ENCODE measurements at places on chromosomes 4 and X.
A peak's percentile ranks its signal among the peaks of the same experiment; 100 is the strongest.

DNA sequence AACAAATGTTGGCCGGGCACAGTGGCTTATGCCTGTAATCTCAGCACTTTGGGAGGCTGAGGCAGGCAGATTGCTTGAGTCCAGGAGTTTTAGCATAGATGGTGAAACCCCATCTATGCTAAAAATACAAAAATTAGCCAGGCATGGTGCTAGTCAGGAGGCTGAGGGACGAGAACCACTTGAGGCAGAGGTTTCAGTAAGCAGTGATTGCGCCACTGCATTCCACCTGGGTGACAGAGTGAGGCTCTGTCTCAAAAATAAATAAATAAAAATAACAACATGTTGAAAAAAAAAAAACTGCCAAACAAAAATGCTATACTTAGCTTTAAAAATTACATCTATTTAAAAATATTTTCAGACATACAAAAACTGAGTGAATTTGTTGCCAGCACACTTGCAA is 374.2 kb upstream of the SMIM31 start:
- DNase-seq = no peak

- DNase-seq = no peak
Measured at GRCh38 chrX:147646949-147647723, 264.6 kb upstream of the FMR1 start.

DNA sequence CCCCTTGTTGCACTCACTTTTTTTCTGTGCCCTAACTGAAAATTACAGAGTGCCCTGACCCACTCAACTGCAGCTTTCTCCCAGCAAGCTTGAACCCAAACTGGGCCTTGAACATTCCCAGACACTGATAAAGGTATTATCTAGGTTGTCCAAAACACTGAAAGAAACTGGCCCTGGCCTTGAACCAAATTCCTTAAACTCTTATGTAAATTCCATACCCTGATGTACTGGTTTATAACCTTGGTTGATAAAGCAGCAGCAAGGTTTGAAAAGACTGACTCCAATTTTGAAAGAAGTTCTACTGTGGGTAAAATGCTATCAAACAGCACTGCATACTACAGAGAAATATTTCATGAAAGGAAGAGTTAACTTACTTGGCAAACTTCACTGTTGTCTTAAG is 125.6 kb downstream of the PHF8 start:
- DNase-seq = no peak

GRCh38 chr4:182068920-182069319 is 174.3 kb upstream of the TENM3 start:
- DNase-seq = no peak

- no peak for DNase-seq
Measured at GRCh38 chr4:6576512-6576911, 1.5 kb downstream of the MAN2B2 start.

- no peak for DNase-seq
Measured at GRCh38 chr4:19999276-19999675, 252.4 kb upstream of the SLIT2 start.

DNA sequence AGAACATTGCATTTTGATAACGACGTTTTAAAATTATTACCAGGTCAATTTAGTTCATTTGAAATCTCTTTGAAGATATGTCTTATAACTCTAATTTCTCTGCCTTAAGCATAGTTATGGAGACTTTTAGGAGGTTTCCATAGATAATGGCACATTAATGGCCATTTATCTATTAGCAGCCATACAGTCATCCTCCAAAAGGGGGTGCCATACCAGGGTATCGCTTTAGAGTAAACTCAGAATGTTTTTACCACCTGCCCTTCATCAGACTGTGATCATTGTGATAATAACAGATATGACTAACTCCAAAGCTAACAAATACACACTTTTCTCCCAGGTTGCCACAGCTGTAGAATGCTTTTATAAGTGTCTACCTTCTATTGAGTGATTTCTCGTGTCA is 461.5 kb downstream of the FSTL5 start:
- DNase-seq = no peak

DNA sequence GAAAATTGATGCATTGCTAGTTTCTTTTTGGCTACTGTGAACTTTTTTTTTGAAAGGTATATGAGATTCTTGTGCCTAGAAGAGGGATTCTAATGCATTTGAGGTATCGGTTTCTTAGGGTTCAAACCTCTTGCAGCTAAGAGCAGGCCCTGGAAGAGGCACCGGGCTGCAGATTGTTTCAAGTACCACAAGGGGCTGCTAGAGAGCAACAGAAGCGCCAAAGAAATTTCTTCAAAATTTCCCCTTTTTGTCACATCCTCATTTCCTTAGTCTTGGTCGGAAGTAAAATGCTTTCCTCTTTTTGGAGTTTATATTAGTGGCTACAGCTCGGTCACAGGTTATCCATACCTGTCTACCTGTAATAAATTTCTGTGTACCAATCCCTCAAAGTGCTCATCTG is 89.8 kb downstream of the PDGFRA start:
- no peak for DNase-seq

DNA sequence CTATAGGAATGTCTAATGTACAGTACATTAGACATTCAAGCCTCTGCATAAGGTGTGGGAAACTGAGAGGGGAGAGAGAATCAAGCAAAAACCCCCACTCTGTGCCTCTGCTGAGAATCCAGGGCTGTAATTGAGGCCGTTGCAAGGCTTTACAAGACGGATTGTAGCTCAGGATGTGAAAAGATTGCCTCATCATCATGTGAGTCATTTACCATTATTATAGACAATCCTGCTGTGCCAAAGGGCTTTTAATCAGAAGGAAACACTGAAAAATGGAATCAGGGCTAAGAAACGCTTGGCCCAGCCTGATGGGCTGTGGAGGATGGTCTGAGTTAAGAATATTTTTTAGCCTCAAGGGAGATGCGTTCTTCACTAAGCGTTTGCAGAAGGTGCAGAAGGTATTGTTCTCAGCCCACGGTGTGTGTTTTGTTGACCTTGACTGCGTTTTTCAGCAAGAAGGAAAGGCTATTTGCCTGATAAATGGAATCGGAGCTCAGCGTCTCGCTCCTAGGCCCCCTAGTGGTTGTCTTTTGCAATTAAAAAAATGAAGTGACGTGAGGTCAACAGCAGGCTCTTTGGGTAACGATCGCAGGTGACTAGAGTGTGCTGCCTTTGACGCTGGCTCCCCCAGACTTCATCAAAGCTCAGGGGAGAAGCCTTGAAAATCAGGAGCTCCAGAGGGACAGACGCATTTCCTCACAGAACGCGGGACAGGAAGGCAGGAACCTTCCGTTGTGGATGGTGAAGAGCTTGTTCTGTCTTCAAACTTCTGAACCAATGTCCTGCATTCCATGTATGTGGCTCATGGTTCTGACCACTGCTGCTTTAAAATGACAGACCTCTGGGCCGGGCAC is 18.1 kb upstream of the CHRNA9 start:
- peak; percentile 44 for DNase-seq

DNA sequence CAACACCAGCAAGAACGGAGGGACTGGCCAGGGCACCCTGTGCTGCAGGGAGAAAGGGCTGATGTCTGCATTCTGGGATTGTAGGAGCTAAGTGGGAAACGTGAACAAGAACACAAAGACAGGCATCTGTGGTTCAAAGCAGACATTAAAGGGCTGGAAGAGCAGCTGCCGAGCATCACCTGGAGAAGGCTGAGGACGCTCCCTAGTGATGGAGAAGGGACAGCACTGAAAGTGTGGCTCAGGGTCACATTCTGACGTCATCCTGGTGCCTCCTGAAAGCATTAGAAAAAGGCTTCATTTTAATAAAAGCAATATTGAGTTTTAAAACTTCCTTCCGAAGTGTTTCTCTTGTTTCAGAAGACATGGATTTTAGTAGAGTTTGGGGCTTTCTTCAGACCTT is 62.3 kb downstream of the CLDN22 start:
- no peak for DNase-seq

- no peak for DNase-seq
Measured at GRCh38 chr4:40750461-40751258, 905 bp downstream of the NSUN7 start.

- DNase-seq = no peak
Measured at GRCh38 chrX:135591871-135592270, 71.4 kb downstream of the INTS6L start.

DNA sequence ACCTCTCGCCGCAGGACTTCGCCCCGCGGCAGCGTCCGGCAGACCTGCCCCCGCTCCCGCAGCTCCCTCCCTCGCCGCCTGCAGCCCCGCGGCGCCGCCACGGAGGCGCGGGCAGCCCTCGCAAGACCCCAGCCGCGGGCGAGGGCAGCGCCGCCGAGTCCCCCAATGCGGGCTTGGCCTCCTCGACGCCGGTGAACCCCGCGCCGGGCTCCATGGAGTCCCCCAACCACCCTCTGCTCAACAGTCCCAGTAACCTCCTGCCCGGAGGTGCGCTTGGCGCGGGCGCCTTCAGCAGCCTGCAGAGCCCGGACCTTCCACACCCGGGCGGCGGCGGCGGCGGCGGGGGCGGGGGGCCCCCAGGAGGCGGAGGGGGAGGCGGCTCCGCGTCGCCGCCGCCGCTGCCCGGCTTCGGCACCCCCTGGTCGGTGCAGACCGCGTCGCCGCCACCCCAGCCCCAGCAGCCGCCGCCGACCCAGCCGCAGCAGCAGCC is 1.2 kb downstream of the CPEB2 start:
- peak; percentile 49 for DNase-seq

- no peak for DNase-seq
Measured at GRCh38 chr4:166165829-166166420, 292.9 kb downstream of the TLL1 start.

DNA sequence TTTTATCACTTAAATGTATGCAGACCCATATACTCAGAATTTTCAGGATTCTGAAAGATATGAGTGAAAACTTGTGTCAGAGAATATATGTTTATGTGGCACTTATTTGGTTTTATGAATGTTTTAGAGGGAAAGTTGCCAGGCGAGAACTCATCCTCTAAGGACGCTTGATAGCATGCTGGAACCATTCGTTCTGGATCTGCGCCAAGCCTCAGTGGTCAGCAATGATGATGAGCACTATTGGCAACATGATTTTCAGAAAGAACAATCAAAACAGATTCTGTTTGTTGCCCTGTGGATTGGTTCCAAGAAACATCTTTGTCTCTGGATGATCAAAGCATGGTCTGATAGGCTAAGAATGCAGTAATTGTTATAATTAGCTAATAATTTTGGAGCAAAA is 32.1 kb upstream of the RAPGEF2 start:
- no peak for DNase-seq

GRCh38 chr4:38062776-38063097 is 102.5 kb downstream of the PTTG2 start:
- no peak for DNase-seq

- no peak for DNase-seq
Measured at GRCh38 chr4:8672486-8672885, 79.9 kb downstream of the CPZ start.

DNA sequence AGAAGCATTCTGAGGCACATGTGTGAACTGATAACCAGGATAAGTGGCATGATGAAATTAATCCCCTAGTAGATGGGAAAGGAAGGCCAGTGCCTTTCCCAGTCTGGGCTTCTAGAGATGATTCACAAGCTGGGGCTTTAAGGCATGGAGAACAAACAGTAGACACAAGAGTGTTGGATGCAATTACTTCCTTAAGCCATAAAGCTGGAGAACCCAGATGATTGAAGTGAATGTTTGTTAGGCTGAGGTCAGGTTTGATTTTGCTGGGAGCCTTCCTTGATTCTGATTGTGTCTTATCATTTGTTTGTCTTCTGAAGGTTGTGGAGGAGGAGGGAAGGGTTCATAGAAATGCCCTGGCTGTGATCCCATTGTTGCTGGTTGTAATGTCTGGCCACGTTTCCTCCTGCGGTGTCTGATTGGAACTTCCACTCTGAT is 125.2 kb downstream of the NHS start:
- no peak for DNase-seq

DNA sequence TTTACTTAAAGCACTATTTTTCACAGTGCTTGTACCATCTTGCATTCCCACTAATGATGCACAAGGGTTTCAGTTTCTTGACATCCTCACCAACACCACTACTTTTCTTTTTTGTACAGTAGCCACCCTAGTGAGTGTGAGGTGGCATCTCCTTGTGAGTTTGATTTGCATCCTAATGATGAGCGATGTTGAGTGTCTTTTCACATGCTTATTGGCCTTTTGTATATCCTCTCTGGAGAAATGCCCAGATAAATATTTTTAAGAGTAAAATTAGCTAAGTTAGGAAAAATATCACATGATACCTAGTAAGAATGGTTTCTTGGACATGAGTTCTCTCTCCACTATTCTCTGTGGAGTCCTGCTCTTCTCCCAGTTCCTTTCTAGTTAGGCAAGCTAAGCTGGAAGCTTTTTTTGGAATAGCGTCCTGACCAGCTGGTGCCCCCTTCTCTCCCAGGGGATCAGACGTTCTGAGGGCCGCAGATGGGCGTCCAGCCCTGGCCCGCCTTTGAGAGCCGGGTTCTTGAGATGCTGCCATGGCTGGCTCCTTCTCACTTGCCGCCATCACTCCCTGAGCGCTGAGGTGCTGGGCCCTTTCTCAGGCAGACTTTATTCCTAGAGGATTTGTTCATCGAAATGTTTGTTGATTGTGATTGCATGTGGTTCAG is 132.1 kb downstream of the ARHGAP10 start:
- no peak for DNase-seq

GRCh38 chr4:2071252-2071911 is 12.3 kb downstream of the NAT8L start:
- no peak for DNase-seq

- no peak for DNase-seq
Measured at GRCh38 chr4:36392916-36393315, 111.5 kb downstream of the DTHD1 start.

DNA sequence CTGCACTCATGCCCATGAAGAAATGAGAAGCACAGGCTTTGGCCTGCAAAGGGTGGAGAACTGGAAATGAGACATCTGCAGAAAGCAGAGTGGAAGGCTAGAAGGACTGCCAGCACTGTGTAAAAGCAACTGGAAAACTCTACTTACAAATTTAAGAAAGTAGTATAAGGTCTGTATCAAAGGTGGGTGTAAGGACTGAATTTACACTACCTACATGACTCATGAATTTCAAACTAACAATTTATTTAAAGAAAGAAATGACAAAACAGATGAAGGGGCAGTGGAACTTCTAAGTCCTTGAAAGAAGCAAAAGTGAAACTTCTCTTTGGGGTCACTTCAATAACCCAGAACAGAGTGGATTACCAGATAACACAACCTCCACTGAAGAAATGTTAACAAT is 71.2 kb downstream of the SLC10A7 start:
- no peak for DNase-seq

DNA sequence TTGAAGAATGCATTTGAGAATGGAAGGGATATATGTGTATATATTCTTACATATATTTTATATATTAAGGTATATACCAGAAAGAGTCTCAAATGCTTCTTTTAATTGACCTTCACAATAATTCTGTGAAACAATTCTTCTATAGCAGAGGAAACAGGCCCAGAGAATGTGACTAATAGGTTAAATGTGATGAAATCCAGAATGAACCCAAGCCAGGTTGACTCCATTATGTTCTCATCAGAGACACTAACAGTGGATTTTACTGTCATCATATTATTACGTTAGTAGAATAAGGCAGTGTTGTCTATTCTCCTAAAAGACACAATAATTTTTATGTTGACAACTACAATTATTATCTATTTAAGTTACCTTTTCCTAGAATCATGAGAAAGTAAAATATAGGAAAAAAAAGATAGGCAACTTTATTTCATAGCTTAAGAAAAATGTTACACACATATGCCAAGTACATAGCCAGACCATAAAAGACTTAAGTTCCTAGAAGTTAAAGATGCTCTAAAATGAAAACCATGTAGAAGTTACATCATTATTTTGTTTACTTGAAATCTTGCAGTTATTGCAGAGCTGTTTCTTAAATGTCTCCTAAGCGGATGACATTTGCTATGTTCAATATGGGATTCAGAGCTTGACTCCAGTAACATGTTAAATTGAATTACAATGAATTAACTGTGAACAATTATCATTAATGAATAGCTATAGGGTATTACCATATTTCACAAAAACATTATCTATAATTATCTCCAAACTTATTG is 56.2 kb upstream of the ANKRD50 start:
- DNase-seq = no peak

- no peak for DNase-seq
Measured at GRCh38 chrX:153537080-153537479, 19.6 kb downstream of the ATP2B3 start.

Data from stimulated activated CD4-positive, alpha-beta T cell treated with anti-CD3 and anti-CD28 coated beads, Interleukin-15, amount 100 ng/mL, for 48 hours (primary cell).